ENCODE measurements at places on chromosomes 2 and 18.

DNA sequence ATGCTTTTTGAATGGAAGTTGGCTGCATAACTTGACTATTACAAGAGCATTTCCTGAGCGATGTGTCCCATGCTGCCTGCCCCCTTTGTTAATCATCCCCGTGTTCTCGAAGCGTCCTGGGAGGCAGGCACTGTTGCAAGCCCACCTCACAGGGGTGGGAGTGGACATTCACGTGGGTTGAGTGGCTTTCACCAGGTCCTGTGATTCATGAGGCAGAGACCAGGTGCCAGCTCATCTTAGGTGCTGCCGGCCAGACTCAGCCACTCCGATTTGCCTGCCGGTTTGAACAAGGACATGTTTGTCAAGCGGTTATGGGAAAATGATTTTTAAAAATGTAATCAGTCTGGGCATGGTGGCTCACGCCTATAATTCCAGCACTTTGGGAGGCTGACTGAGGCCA lies 112.5 kb downstream of the ZNF532 start:
- DNase-seq: no peak

- DNase-seq: no peak
These were observed 55.4 kb downstream of the CDC42EP3 start for GRCh38 chr2:37615804-37616676.

DNA sequence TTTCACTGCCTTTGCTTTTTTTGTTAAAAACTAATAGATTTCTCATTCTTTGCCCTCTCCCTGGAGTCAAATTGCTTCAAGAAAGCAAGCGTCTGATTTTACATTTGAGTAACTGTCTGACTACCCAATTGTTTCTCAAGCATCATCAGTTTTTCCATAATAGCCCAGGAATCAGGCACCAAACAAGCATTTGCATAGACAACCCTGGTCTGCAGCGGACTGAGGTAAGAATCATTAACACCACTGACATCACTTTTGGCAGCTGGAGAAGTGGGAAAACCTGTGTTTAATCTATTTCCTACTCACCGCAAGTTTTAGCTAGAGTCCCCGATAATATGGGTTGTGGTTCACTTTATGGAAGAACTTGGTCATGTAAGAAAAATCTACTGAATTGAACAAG lies 55.7 kb downstream of the IRS1 start:
- DNase-seq: no peak

DNA sequence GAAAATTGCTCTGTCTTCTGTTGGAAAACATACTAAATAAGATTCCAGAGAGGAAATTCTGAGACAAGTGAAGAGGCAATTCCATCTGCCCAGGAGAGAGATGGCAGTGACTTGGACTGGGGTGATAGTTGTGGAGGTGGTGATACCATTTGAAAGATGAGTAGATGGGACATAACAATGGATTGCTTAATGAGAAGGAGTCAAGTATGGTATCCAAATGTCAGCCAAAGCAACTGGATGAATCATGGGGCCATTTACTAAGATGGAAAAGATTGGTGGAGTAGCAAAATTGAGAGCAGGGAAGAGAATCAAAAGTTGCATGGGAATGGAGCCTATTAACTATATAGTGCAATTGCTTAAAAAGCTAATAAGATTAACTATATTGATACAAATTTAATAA lies 222.1 kb downstream of the ETAA1 start:
- no peak for DNase-seq

DNA sequence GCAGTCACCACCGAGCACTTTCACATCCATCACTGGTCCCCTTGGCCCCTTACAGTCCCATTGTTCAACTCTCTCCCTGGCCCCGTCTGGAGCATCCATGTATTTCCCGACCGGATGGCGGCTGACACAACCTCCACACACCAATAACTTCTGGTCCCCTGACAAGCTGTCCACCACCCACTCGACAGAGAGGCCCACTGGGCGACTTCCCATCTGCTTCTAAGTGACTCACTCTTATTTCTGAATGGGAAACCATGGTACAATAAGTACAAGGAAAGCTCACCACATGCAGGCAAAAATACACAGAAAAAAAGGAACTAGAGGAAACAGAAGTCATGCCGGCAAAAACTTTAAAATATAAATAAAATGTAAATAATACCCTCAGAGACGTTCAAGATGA lies 82.9 kb upstream of the RAB12 start:
- DNase-seq: no peak

- no peak for DNase-seq
These were observed 11.1 kb upstream of the MTA3 start for GRCh38 chr2:42557306-42557705.

GRCh38 chr2:68283419-68283812 lies 31.1 kb upstream of the PPP3R1 start:
- no peak for DNase-seq

DNA sequence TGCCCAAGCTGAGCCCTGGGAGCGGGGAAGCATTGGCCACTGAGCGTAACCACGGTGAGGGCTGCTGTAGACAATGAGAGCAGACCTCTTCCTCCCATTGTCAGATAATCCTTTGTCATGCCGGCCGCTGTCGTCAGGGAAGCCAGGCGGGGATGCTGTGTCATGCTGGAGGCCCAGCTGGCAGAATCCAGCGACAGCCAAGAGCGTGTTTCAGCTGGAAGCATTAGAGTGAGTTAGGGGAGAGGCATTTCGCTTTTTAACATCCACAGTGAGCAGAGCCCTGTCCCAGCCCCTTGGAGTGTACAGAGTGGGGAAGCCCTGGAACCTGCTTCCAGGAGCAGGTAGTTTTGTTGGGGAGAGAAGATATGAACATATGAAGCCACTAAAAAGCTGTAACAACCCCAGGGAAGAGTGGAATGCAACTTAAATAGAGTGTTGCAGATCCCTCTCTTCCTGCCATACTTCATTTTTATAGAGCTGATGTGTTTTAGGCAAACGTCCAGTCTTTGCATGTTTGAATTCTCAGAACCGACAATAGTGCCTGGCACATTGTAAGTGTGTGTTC lies 7.0 kb downstream of the CTIF start:
- peak; percentile 85 for DNase-seq

DNA sequence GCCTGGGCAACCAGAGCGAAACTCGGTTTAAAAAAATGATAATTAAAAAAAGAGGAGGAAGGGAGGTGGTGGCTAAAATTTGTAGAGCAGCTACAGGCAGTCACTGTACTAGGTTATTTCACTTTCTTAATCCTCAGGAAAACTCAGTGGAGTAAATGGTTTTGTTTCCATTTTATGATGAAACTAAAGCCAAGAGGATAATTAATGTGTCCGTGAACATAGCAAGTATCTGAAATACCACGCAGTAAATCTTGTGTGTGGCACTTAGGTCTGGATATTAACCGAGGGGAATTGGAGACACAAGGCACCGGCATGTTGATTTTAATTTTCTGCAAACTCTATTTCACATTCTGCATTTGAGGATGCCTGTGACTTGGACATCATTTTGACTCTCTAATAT lies 14.5 kb downstream of the SH3BP4 start:
- no peak for DNase-seq

GRCh38 chr18:55331301-55331700 lies 256.7 kb downstream of the TCF4 start:
- DNase-seq: no peak

GRCh38 chr18:13835202-13835601 lies 11.3 kb downstream of the MC5R start:
- DNase-seq: no peak

DNA sequence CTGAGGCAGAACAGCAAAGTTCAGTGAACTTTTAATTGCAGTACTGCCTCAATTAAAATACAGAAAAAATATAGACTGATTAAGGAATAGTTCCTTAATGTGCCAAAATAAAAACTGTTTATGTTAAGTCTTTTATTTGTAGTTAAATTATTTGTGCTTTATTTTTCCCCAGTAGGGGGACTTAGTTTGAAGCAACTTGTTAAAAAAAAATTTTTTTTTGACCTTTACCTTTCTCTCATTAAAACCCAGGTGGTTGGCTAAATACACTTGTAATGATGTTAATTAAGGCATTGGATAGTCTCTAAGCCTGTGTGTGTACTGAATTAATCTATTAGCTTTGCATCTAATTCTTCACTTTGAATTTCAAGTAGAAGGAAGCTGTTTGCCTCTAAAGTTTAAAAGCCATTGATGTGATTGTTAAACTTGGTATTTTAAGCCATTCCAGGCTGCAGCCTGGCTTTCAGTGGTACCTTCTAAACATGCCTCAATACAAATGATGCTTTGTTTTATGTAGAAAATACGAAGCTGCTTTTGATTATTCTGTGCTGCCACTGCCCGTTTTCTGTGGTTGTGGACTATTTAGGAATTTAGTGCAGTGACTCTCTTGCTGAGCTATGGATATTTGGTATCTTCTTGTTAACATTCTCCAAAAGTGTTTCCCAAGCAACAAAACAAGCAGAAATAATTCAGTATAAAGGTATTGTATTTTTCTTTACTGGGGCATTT lies 102.9 kb downstream of the TANC1 start:
- no peak for DNase-seq

DNA sequence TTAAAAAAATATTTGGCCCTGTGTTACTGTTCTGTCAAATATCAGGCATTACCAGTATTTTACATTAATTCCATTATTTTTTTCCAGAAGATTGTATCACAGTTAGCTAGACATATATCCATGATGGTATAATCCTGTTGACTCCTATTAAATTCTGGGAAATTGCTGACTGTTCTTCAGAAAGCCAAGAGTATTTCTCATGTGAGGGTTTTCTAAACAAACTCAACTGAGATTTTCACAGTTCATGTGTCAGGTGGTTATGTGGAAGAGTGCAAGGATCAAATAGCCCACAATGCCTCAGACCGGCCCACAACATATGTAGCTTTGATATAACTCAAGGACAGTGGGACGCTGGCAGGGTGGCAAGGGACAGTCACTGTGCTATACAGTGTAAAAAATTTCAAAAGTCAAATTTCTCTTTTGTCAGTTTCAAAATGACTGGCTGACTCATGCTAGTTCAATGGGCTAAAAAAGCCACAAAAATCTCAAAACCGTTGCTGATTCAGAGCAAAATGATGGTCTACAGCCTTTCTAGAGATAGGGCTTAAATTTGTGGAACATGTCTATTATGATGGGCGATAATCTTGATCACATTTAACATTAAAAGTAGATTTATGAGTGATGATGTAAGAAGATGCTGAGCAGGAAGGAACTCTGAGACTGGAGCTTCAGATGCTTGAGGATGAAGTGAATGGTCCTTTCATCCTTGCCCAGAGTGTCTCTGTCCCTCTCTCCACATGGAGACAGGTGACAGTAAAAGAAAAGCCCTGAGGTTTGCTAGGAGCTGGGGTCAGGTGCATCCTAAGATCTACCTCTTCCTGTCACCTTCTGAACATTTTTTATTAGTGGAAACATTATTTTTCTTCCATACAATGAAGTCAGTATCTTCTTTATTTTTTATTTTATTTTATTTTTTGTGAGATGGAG lies 175.8 kb upstream of the PIEZO2 start:
- DNase-seq: no peak

GRCh38 chr2:10413991-10414451 lies 34.1 kb downstream of the ODC1 start:
- no peak for DNase-seq

DNA sequence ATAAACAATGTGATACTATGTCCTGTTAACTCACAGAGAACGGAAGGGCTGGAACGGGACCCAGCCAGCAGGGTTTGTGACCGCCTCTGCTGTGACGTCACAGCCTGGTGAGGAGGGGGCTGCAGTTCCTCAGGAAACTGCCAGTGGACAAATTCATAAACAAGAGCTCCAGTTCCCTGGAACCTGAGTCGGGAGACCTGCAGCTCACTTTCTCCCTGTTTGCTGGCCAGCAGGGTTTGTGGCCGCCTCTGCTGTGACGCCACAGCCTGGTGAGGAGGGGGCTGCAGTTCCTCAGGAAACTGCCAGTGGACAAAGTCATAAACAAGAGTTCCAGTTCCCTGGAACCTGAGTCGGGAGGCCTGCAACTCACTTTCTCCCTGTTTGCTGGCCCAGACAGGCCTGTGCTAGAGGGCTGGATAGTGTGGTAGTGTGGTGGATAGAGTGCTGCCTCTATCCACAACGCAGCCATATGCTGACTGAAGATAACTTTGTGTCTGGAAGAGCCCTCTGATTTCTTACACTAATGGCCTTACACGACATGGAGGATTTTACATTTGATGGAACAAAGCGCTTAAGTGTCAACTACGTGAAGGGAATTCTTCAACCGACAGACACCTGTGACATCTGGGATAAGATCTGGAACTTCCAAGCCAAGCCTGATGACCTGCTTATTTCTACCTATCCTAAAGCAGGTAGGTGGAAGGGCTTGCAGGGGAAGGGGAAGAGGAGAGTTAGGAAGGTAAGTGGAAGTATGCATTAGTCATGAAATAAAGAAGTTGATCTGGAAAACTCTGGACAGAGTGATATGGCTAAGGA lies at the start of gene SULT1C4:
Gene SULT1C4, plus strand, starts transcription at position 140 of the 816 bp plus-strand sequence. Its CDS starts 384 bp downstream, at position 524.
- DNase-seq: peak; percentile 53

- no peak for DNase-seq
These were observed 70.3 kb upstream of the SMAD7 start for GRCh38 chr18:49021076-49021432.

- DNase-seq: no peak
These were observed 36.4 kb upstream of the PXDN start for GRCh38 chr2:1780693-1781092.

Measured in SHP77 (cell line).